Ovary (tissue), 10 donors: ENCODE measurements at places on chromosomes 13 and 19. TPM values are rescaled to one million over a fixed set of nuclear protein-coding genes. Genes with fewer than 3 reads are reported as not detected.
A peak's percentile ranks its signal among the peaks of the same experiment; 100 is the strongest.

GRCh38 chr13:61045251-61045650 is 370.4 kb downstream of the PCDH20 start:
- H3K4me3 ChIP-seq: no peak overlapping the region
- no peaks in the 10 kb centered on the region for H3K4me1 ChIP-seq
- H3K36me3 ChIP-seq: no peaks in the 10 kb centered on the region
- no peak overlapping the region for H3K27ac ChIP-seq
- no peak for DNase-seq

DNA sequence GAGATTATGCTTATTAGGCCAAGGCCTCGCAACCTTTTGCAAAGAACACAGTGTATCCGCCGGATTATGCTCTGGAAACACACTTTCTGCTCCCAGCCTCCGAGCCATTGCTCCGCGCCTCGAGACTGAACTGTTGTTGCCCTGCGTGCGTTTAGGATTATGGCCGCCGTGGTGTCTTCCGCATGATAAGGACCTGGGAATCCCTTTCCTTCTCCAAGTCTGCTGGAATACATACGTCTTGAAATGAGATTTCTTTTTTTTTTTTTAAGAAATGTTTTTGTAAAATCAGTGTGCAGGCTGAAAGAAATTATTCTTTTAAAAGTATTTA is 89.8 kb upstream of the SOX1 start:
- no peaks in the 10 kb centered on the region for H3K27me3 ChIP-seq
- H3K27ac ChIP-seq: no peak overlapping the region
- H3K4me3 ChIP-seq: no peak overlapping the region
- DNase-seq: no peak

GRCh38 chr13:110683921-110684320 is 22.0 kb downstream of the CARS2 start:
- no peaks in the 10 kb centered on the region for H3K27me3 ChIP-seq
- H3K36me3 ChIP-seq: no peaks in the 10 kb centered on the region
- H3K4me3 ChIP-seq: no peak overlapping the region
- H3K27ac ChIP-seq: peak overlapping the region; percentile 45

DNA sequence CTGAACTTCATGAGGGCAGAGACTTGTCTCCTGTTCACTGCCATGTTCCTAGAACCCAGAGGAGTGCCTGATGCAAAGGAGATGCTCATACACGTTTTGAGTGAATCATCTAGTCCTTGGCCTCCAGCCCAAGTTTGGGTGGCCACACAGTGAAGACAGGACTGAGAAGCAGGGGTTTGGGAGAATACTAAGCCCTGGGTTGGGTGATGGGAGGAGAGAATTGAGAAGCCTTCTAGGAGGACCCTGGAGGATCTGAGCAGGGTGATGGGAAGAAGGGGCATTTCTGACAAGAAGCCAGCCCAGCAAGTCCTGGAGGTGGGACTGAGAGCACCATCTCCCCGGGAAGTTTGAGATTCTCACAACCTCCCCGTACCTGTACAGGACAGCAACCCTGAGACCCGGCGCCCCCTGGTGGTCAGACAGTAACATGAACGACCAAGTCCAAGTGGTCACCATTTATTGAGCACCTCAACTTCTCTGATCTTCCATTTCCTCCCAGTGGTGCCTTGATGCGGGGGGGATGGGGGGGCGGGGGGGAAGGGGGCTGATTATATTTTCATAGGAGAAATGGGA is 11.0 kb downstream of the CTU1 start:
- peaks cover 14% of the 10 kb centered on the region for H3K4me1 ChIP-seq
- no peak overlapping the region for H3K4me3 ChIP-seq
- DNase-seq: peak; percentile 77
- no peaks in the 10 kb centered on the region for H3K27me3 ChIP-seq
- no peak overlapping the region for H3K27ac ChIP-seq

GRCh38 chr19:15551293-15552004 is 43.1 kb downstream of the CYP4F22 start:
- H3K27me3 ChIP-seq: no peaks in the 10 kb centered on the region
- H3K36me3 ChIP-seq: no peaks in the 10 kb centered on the region
- peak; percentile 57 for DNase-seq

DNA sequence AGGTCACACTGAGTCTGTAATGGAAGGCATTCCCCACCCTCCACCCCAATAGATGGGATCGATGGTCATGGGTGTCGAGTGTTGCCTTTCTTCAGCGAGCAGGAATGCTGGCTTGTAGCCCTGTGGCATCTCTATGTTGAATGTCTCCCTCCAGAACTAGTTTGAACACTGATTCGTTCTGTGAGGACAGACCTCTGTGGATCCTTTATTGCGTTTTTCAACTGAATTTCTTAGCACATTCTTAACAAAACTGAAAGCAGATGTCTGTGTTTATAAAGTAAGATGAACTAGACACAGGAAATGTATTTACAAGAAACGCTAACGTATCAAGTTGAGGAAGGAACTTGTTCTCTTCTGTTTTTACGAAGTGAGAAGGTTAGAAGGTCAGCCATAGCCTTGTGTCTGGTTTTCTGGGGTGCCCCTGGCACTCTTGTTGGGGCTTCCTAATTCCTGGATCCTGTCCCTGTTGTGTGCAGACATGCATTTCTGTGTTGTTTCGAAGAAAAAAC is 36.8 kb upstream of the TM9SF2 start:
- H3K27ac ChIP-seq: no peak overlapping the region
- no peaks in the 10 kb centered on the region for H3K36me3 ChIP-seq
- H3K4me1 ChIP-seq: no peaks in the 10 kb centered on the region

DNA sequence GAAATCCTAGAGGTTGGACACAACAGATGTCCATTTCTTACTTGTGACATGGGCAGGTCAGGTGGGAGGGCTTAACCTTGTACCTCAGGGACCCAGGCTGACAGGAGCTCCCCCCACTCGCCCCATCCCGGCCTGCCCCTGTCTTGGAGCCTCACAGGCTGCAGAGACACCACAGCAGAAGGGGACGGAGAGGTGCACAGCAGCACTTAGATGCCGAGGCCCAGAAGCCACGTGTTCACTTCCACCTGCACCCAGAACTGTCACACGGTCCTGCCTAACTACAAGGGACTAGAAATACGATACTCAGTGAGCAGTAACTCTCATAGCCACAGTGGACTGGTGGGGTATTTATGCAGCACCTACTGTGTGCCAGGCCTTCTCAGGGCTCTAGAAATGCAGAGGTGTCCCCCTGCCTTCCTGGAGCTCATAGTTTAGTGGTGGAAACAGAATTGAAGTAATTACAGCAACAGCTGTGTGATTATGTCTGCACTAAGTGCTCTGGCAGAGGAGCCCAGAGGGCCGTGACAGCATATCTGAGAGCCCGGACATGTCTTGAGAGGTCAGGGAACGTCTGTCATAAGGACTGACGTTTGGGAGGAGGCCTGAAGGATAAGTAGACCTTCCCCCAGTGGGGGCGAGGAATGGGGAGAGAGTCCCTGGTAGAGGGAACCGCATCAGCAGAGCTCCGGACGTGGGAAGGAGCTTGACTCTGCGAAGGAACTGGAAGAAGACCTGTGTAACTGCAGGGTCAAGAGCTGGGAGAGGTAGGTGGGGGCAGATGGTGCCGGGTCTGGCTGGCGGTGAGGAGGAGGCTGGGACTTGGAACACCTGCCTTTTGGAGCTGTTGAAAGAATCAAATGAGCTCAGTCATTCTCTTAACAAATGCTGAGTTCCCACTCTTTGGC is 130.0 kb downstream of the SIPA1L3 start:
- H3K27ac ChIP-seq: no peak overlapping the region
- no peaks in the 10 kb centered on the region for H3K36me3 ChIP-seq
- H3K4me3 ChIP-seq: no peak overlapping the region
- no peak for DNase-seq

DNA sequence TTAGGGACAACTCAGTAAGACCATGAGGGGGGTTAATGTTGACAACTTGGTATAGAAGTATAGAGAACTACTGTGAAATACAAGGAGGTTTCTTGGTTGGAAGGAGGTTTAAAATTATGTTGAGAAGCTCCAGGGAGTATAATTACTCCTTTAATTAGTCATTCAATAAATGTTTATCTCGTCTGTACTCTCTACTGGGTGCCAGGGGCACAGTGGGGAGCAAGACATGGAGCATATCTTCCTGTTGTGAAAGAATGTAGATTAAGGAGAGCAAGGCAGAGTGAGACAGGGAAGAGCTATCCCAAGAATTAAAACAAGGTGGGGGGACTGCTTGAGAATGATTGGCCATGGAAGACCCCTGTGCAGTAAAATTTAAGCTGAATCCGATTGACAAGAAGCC is 33.7 kb upstream of the TDRD3 start:
- H3K27me3 ChIP-seq: no peaks in the 10 kb centered on the region
- H3K4me3 ChIP-seq: no peak overlapping the region
- no peaks in the 10 kb centered on the region for H3K4me1 ChIP-seq
- H3K36me3 ChIP-seq: no peaks in the 10 kb centered on the region
- DNase-seq: no peak

- H3K27me3 ChIP-seq: no peaks in the 10 kb centered on the region
- H3K27ac ChIP-seq: no peak overlapping the region
- H3K4me3 ChIP-seq: no peak overlapping the region
- no peaks in the 10 kb centered on the region for H3K36me3 ChIP-seq
- DNase-seq: no peak
- no peaks in the 10 kb centered on the region for H3K4me1 ChIP-seq
Observed at GRCh38 chr13:62049992-62050391, 634.3 kb upstream of the PCDH20 start.

DNA sequence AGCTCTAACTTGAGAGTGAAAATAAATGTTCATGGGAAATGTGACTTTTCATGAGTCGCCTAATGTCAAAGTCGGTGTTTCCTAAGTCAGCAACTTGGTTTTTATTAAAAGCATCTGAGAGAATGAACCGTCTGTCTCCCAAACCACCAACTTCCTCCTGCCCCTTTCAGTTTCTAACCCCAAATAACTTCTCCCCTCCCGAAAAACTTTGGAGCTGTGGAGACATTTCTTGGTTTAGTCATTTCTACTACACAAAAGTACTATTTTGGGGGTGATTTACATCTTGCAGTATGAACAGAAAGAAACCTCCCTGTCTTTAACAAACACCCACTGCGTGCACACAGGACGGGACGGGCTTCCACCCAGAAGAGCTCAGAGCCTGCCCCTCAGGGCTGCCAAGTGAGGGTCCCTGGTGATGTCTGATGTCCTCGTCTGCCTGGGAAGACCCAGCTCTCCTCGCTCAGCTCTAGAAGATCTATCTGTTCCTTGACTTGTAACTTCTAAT is 65.0 kb downstream of the RASA3 start:
- DNase-seq: no peak
- H3K36me3 ChIP-seq: no peaks in the 10 kb centered on the region

GRCh38 chr13:88103824-88104223 is 432.7 kb downstream of the SLITRK5 start:
- H3K27ac ChIP-seq: no peak overlapping the region
- H3K27me3 ChIP-seq: peaks cover 4% of the 10 kb centered on the region
- DNase-seq: no peak
- H3K36me3 ChIP-seq: no peaks in the 10 kb centered on the region
- H3K4me3 ChIP-seq: no peak overlapping the region

DNA sequence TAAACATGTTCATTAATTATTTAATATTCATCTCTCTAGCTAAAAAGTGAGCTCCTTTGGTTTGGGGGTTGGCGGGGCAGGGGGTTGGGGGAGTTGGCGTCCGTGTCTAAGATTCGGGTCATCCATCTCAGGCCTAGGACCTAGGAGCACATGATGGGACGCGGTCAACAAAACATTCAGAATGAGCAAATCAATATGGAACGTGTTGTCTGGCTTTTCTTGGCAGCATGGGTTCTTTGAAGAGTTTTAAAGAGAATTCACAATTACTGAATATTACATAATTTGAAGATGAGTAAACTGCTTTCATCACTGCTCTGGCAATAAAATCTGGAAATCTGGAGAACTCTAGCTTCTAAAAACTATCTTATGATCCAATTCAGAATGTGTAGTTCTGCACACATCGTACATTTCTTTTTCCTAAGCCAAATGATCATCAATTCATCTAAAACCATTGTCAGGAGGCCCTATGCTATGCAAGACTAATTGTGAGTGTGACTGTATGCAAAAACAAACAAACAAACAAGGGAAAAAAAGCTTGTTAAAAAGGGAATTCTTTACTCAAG is 5.4 kb upstream of the ARGLU1 start:
- H3K36me3 ChIP-seq: no peaks in the 10 kb centered on the region
- peaks cover 7% of the 10 kb centered on the region for H3K4me1 ChIP-seq
- H3K27me3 ChIP-seq: no peaks in the 10 kb centered on the region
- H3K27ac ChIP-seq: peak overlapping the region; percentile 4
- DNase-seq: no peak

DNA sequence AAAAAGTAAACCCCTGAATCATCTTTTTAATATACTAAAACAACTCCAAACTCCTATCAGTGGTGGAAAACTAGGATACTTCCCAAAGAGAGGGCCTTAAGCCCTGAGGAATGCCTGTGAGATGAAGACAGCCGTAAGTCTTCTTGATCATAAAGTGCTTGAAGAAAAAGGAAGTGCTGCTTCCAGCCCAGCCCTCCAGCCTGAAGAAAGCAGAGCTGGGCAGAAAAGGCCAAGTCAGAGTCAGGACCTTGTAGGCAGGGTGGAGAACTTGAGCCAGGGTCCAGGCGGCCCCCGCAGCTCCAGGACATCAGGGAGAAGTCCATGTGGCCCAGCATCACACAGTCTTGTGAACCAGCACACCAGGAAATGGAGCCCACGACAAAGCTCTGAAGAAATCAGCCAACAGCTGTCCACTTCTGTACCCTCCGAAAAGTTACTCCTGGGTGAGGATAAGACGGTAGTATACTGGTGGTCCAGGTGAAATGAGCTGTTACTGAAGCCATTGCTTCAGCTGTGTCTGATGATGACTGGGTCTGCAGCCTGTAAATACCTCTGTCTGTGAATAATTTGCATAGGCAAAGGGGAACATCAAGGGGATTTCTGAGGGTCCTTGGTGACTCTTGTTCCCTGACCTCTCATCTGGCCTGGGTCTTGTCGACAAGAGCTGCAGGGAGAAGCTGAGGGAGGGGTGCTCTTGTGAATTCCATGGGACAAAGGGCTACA is 18.7 kb upstream of the CRYL1 start:
- H3K4me3 ChIP-seq: no peak overlapping the region
- no peaks in the 10 kb centered on the region for H3K27me3 ChIP-seq
- H3K4me1 ChIP-seq: no peaks in the 10 kb centered on the region
- no peak for DNase-seq

DNA sequence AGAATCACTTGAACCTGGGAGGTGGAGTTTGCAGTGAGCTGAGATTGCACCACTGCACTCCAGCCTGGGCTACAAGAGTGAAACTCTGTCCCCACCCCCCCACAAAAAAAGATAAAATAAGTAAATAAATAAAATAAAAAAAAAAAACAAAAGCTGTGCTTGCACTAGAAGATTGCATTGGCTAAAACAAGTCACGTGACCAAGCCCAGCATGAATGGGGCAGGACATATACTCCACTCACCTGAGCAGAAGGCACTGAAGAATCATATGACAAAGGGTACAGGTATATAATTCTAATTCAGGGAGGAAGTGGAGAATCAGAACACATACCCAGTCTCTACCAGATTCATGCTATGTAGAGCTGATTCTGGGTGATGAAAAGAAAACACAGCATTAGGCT is 36.6 kb downstream of the CYP4F22 start:
- no peak overlapping the region for H3K4me3 ChIP-seq
- no peaks in the 10 kb centered on the region for H3K27me3 ChIP-seq
- no peaks in the 10 kb centered on the region for H3K36me3 ChIP-seq
- no peak overlapping the region for H3K27ac ChIP-seq
- no peaks in the 10 kb centered on the region for H3K4me1 ChIP-seq
- DNase-seq: no peak

- peaks cover 17% of the 10 kb centered on the region for H3K4me1 ChIP-seq
- no peaks in the 10 kb centered on the region for H3K36me3 ChIP-seq
- no peak for DNase-seq
- H3K27ac ChIP-seq: no peak overlapping the region
Observed at GRCh38 chr19:31962561-31962996, 382.8 kb upstream of the ZNF507 start.

Gene KLK7
- total RNA-seq: 0.85 TPM

Gene ZNF497
- 3.8 TPM for total RNA-seq

Gene TEX29
- total RNA-seq: not detected

Gene SERPINE3
- total RNA-seq: not detected
